Glomerular endothelial cell (primary cell): ENCODE measurements at places on chromosomes 16 and 17. TPM values are rescaled to one million over a fixed set of nuclear protein-coding genes. Genes with fewer than 3 reads are reported as not detected.

Gene C16orf54
- not detected in 2 replicates for total RNA-seq

Gene NKD1
- total RNA-seq = under 0.01 TPM in 1 of 2 replicates, not detected in the other

Gene KRT27
- not detected in 2 replicates for total RNA-seq

Gene KRT23
- not detected in 2 replicates for total RNA-seq

Gene GDPD3
- total RNA-seq = 0.82 and 5.3 TPM in 2 replicates

Gene P2RX1
- total RNA-seq = not detected in 2 replicates

Gene SPATA22
- not detected in 2 replicates for total RNA-seq

Gene TEX19
- total RNA-seq = not detected in 2 replicates

Gene KRT31
- total RNA-seq = not detected in 2 replicates

Gene GRAP
- 77.6 and 87.3 TPM in 2 replicates for total RNA-seq

Gene CCL18
- total RNA-seq = not detected in 2 replicates

DNA sequence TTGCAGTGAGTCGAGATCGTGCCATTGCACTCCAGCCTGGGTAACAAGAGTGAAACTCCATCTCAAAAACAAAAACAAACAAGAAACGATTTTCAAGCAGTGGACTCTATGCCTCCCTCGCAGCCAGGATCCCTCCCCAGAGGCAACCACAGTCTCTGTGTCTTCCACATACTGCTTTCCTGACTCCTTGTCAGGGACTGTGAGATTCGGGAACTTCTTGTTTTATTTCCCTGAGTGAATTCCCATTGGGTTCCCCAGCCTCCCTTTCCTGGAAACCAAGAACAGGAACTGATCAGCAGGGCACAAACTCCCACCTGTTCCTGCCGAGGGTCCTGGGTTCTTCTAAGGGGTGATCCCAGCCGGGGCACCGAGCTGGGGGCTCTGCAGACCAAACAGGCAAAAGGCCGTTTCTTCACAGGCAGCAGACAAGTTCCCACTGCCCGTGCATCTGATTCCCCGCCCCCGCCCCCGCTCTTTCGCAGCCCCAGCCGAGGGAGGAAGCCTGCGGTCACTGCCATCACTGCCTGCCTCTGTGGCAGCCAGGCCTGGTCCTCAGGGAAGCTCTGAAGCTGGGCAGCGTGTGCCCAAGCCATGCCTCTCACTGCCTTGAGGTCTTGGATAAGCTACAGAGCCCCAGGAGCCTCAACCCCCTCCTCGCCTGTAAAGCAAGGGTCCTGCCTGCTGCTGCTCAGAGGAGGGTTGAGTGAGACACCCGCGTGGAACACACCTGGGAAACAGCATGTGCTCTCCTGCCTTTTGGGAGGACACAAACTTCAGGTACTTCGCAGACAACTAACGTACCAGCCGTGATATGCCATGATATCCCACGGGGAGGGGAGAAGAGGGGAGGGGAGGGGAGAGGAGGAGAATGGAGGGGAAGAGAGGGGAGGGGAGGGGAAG lies 5.5 kb upstream of the PIEZO1 start:
- DNase-seq = no peak

DNA sequence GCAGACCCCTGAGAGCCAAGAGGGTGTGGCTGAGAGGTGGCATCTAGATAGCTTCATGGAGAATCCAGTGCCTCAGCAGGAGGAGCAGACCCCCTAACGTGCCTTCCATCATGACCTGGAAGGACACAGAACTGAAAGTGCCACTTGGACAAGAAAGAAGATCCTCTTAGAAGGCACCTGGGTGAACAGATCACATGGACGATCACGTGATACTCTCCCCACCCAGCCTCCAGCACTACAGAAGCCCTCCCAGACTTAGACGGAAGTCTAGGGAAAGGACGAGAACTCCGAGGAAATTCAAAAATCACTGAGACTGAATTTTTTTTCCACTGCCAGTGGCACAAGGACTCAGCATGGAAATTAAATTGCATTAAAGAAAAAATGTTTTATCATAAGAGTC lies 113.4 kb downstream of the MRM1 start:
- no peak for DNase-seq

DNA sequence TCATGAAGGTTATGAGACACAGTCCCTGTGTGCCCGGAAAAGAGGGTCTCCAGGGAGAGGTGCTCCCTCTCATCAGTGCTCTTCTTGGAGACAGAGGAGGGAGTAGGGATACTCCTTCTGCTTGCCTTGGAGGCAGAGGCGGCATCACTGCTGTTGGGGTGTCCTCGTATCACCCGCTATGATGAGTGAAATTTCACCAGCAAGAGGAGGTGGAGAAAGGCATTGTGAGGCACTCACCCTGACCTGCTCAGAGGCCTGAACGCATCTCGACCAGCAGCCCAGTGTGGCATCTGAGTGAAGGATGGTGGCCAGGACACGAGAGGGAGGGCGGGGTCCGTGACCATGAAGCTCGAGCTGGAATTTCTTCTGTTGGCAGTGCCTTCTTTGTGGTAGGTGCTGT lies 222.1 kb upstream of the CHMP6 start:
- no peak for DNase-seq

GRCh38 chr17:48515925-48516900 lies 14.6 kb downstream of the HOXB1 start:
- no peak for DNase-seq

DNA sequence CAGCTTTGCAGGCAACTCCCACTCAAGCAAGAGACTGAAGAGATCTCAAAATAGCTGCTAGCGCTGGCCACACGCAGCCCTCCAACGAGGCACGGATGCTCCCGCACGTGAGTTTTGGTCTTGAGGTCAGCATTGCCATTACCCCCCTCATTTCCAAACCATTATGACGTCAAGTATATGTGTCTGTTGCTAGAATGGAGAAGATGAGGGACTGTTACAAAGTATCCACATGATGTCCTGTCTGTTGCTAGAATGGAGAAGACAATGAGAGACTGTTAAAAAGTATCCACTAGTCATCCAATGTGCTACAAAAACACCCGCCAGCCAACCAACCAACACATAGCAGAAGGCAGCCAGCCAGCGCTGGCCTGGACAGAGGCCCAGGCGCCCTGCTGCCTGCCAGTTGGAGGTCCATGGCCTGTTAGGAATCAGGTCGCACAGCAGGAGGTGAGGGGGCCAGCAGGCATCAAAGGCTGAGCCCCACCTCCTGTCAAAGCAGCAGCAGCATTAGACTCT lies 24.8 kb downstream of the KLHDC4 start:
- DNase-seq = no peak

DNA sequence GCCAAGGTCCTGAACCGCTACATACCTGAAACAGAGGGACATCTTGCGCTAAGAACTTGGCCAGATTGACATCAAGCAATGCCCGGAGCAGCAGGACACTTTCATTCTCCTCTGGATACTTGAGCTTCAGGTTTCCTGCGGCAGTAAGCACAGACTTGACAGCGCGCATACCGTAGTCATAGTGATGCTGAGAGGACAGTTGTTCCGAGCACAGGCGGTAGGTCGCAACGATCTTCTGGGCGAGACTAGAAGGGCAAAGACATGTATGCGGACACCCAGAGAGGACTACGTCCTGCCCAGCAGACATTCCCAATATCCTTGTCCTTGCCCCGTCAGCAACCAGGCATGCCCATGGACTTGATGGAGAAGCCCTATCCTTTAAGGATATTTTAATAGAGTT lies 112.9 kb downstream of the DNAH3 start:
- no peak for DNase-seq

- DNase-seq = no peak
Observed at GRCh38 chr17:6830383-6830986, 1.0 kb downstream of the TEKT1 start.

GRCh38 chr16:83907631-83908250 lies 8.8 kb downstream of the MLYCD start:
- DNase-seq = no peak

DNA sequence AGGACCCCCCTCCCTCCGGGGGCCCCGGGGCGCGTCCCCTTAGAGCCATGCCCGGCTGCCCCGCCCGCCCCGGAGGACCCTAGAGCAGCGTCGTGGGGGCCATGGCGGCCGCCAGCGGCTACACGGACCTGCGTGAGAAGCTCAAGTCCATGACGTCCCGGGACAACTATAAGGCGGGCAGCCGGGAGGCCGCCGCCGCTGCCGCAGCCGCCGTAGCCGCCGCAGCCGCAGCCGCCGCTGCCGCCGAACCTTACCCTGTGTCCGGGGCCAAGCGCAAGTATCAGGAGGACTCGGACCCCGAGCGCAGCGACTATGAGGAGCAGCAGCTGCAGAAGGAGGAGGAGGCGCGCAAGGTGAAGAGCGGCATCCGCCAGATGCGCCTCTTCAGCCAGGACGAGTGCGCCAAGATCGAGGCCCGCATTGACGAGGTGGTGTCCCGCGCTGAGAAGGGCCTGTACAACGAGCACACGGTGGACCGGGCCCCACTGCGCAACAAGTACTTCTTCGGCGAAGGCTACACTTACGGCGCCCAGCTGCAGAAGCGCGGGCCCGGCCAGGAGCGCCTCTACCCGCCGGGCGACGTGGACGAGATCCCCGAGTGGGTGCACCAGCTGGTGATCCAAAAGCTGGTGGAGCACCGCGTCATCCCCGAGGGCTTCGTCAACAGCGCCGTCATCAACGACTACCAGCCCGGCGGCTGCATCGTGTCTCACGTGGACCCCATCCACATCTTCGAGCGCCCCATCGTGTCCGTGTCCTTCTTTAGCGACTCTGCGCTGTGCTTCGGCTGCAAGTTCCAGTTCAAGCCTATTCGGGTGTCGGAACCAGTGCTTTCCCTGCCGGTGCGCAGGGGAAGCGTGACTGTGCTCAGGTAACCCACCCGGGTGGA lies 759 bp downstream of the ALKBH5 start:
- DNase-seq = no peak

DNA sequence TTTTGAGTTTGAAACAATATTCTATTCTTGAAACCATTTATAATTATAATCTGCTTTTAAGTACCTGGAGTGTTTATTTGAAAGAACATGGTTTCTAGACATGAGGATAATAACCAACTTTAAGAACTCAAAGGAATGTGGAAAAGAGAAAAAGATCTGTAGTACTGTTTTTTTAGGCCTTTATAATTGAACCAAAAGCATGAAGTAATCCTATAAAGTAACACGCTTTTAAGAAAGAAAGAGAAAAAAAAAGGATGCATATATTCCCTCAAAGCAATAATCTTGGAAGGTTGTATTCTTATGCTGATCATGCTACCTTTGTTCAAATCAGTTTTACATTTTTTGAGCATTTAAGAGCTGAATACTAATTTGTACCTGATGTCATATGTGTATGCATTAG lies 54.0 kb upstream of the RHBDL3 start:
- no peak for DNase-seq

DNA sequence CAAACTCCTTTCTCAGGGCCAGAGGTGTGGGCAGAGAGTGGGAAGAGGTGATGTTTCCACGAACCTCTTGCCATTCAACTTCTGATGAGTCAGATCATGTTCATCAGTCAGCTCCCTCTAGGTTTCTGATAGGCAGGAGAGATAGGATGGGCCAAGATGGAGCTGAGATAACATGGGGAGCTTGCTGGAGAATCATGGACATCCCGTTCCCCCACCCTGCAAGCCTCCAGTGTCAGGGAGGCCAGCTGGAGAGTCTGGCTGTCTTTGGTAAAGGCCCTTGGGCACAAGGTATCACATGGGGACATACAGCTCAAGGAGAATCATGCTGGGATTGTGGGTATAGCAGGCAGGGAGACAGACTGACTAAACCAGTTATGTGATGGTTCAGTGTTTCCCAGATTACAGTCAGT lies 136.0 kb upstream of the IRX3 start:
- no peak for DNase-seq

DNA sequence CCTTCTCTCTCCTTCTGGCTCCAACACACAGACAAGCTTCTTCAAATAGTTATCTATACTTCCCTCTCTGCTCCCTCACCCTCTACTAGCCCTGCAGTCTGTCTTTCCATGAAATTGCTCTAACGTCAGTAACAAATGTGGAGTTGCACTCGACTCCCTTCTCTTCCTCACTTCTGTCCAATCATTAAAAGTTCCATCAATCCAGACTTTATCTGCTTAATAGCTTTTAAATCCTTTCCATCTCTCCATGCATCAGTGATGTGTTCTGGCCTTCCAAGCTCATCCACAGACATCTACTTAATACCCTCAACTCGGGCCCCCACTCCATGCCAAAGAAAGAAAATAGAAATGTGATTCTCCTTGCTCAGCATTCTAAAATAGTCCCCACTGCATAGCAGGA lies 422.1 kb upstream of the CDH5 start:
- no peak for DNase-seq

- no peak for DNase-seq
Observed at GRCh38 chr16:35409503-35409902, 1950.1 kb downstream of the TP53TG3F start.

DNA sequence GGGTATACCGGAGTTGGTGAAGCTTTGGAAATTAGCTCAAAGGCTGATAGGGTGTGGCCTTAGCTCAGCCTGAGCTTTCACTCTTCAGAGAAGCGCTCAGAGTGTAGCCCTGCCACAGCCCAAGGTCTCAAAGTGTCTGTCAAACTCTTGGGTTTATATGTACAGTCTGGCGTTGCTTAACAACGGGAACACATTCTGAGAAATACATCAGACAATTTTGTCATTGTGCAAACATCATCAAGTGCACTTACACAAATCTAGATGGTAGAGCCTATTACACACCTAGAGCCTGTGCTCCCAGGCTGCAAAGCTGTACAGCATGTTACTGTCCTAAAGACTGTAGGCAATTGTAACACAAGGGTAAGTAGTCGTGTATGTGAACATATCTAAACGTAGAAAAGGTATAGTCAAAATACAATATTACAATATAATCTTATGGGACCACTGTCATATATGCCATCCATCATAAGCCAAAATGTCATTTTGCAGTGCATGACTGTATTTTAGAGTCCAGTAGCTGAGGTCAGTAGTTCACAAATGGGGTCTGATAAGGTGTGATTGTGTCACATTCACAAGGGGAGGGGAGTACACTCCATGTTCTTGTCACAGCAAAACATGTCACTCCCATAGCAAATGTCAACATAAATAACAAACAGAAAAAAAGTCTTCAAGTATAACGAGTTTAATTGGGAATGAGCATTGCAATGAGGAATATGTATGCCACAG lies 20.6 kb downstream of the CHAD start:
- DNase-seq = no peak

GRCh38 chr17:6574687-6575595 lies 18.6 kb upstream of the PITPNM3 start:
- peak; percentile 3 for DNase-seq

GRCh38 chr17:6496116-6496481 lies 51.8 kb downstream of the PIMREG start:
- DNase-seq = no peak

GRCh38 chr16:88552166-88552565 lies 18.0 kb upstream of the ZC3H18 start:
- no peak for DNase-seq

- no peak for DNase-seq
Observed at GRCh38 chr16:78072275-78072674, 27.2 kb upstream of the WWOX start.

DNA sequence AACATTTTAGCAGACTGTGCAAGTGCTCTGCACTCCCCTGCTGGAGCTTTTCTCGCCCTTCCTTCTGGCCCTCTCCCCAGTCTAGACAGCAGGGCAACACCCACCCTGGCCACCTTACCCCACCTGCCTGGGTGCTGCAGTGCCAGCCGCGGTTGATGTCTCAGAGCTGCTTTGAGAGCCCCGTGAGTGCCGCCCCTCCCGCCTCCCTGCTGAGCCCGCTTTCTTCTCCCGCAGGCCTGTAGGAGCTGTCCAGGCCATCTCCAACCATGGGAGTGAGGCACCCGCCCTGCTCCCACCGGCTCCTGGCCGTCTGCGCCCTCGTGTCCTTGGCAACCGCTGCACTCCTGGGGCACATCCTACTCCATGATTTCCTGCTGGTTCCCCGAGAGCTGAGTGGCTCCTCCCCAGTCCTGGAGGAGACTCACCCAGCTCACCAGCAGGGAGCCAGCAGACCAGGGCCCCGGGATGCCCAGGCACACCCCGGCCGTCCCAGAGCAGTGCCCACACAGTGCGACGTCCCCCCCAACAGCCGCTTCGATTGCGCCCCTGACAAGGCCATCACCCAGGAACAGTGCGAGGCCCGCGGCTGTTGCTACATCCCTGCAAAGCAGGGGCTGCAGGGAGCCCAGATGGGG lies 3.1 kb downstream of the GAA start:
- no peak for DNase-seq
